ENCODE measurements at places on chromosomes 1 and 21.

DNA sequence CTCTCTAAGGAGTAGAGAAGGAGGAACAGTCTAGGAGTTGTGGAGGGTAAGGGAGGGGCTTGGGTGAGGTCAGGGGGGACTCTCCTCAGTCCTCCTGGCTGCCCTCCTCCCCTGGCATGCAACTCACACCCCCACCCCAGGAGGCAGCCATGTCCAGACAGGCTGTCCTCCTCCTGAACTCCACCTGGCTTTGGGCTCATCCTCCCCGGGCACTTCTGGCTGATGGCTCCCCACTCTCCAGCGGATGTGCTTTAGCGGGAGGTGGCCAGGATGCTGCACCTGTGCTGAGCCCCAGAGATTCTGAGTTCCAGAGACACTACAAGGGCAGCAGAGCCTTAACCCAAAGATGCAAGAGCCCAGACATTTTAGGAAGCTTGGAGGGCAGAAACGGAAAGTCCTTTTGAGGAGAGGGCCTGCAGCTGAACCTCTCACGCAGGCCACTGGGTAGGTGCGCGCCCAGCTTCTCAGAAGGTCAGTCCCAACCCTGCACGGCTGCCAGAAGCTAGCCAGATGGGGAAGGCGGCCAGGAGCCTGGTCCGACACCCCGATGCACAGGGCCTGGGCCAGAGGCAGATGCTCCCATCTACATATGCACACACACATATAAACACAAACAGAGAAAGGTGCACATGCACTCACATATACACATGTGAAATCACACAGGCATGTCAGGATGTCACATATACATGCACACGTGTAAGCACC is 83.4 kb downstream of the PDE9A start:
- no peak for DNase-seq

- DNase-seq = no peak
These were observed 6.5 kb downstream of the CNST start for GRCh38 chr1:246572785-246573184.

DNA sequence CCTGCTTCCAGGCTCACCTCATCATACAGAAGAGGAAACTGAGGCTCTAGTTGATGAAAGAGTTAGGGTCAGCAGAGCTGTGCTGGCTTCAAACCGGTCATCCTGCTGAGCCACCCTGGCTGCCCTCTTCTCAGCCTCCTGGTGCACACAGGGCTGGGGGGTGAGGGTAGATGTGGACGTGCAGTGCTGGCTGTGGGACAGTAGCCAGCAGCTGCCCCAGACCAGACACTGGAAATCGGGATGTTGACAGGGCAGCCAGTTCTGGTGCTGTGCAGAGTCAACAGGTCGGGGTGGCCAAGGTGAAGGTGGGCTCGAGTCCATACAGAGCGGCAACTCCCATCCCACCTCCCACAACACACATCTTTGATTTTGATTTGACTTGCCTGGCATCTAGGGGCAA is 1.5 kb upstream of the CLCNKA start:
- DNase-seq = no peak

GRCh38 chr1:114703242-114703641 is 7.9 kb upstream of the AMPD1 start:
- no peak for DNase-seq

DNA sequence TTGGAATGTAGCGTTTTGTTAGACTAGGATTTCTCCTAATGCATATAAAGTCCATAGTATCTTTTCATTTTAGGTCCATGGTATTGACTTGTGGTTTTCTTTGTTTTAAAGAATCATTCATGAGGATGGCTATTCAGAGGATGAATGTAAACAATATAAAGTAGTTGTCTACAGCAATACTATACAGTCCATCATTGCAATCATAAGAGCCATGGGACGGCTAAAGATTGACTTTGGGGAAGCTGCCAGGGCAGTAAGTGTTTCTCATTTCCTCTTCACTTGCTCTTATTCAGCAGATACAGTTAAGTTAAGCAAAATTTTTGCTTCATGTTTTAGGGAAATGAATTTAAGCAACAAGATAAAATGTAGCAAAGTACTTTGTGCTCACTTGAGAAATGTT is 25.4 kb downstream of the GNAI3 start:
- no peak for DNase-seq

DNA sequence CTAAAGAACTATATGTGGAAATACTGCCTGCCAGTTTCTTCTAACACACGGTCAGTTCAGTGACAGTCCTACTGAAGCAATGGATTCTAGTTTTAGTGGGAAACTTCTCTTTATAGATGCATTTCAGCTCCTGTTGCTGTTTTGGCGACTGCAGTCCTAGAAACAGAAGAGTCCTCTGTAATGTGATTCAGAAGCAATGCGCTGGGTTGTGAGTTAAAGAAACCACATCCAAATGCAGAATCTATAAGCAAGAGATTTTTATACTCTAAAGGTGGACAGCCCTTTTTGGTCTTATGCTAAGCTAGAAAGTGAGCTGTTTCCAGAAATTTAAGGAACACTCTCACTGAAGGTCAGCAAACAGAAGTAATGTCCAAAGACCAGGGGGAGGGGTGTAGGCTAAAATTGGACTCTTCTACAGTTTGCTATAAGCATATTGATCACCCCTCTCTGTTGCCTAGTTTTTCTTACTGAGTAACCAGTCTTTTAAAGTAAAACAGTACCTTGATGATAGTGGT is 30.8 kb downstream of the DUSP10 start:
- no peak for DNase-seq

DNA sequence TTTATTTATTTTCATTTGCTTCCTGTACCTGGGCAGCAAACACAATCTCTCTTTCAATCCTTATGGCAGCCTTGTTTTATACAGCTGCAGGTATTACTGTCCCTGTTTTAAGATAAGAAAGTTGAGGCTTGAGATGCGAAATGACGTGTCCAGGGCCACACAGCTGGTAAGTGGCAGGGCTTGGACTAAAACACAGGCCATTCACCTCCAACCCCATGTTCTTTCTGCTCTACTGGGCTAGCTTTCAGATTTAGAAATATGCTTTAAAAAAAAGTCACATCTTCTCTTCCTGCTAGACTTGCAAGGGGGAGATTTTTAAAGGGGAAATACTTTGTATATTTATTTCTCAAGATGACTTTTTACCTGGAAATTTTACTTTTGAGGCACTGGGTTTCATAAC is 62.8 kb downstream of the CNST start:
- DNase-seq = no peak

DNA sequence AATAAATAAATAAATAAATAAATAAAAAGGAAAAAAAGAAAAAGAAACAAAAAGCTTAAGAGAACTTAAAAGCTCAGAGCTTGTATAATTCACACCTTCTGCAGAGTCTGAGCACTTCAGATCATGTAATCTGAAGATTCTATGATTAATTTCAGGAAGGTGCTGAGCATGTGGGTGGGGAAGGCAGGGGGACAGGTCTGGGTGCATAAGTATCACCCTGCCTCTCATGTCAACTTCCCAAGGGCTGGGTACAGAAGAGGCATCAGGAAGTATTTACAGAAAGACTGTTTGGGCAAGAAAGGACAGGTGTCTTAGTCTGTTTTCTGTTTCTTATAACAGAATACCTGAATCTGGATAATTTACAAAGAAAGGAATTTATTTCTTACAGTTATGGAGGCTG is 20.4 kb upstream of the PADI2 start:
- no peak for DNase-seq

DNA sequence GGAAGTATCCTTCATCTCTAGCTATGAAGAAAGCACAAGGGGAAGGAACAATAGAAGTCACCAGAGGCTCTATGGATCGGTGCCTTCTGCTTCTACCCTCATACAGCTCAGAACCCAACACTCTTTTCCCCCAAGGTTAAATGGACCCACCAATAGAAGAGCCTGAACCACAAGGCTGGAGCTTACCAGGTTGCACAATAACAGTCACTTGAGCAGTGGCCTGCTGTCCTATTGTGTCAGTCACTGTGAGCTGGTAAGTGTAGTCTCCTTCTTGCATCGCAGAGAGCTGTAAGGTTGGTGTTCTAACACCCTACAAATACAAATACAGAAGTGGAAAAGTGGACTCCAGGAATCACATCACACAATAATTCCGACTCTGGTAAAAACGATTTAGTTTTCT is 103.0 kb downstream of the KIAA0319L start:
- DNase-seq = no peak

- no peak for DNase-seq
These were observed 161.7 kb downstream of the NTMT2 start for GRCh38 chr1:170307426-170307825.

- DNase-seq = no peak
These were observed 31.2 kb downstream of the IRF2BP2 start for GRCh38 chr1:234578735-234579134.

DNA sequence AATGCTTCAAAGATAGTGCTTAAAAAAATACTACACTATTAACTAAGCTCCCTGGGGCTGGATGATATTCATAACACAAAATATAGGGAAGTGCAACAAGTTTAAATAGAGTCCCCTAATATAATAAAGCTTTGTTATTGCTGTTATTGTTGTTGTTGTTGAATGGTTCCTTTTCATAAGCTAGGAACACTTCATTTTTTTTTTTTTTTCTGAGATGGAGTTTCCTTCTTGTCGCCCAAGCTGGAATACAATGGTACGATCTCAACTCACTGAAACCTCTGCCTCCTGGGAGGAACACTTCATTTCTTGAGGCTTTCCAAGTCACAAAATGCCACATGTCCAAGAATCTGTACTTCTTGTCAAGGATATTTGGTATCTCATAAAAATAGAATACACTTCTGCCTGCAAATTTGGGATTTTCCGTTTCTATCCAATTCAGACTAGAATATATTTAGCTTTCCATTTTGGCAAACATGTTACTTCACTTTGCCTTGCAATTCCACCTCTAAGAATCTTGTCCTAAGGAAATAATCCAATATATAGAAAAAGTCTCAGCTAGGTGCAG is 21.1 kb downstream of the WDR47 start:
- no peak for DNase-seq

GRCh38 chr21:35929901-35930300 is 130.4 kb downstream of the SETD4 start:
- DNase-seq = no peak

DNA sequence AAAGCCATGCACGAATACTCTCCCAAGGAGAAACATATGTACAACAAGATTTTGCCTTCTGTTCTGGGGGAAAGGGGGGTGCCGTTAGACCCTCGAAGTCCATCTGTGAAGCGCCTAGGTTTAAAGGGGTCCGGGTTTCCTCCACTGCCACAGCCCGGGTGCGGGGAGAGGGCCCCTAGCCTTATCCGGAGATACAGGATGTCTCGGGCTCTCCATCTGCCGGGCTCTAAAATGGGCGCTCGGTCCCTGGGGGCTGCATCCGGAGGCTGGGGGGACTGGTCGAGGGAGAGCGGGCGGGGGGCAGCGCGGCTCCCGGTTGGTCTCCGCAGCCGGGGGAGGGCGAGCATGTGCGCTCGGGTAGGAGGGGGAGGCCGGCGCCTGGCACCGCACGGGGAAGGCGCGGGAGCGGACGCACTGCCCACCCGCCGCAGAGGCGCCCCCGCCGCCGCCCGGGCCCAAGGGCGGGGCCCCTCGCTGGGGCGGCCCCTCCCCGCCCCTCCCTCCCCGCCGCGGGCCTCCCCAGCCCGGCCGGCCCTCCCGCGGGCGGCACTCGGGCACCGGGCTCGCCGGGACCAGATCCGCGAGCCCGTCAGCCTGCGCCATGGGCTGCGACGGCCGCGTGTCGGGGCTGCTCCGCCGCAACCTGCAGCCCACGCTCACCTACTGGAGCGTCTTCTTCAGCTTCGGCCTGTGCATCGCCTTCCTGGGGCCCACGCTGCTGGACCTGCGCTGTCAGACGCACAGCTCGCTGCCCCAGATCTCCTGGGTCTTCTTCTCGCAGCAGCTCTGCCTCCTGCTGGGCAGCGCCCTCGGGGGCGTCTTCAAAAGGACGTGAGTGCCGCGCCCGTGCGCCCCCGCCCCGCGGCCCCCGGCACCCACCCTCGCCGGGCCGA is 63.1 kb downstream of the ELK4 start:
- peak; percentile 60 for DNase-seq

DNA sequence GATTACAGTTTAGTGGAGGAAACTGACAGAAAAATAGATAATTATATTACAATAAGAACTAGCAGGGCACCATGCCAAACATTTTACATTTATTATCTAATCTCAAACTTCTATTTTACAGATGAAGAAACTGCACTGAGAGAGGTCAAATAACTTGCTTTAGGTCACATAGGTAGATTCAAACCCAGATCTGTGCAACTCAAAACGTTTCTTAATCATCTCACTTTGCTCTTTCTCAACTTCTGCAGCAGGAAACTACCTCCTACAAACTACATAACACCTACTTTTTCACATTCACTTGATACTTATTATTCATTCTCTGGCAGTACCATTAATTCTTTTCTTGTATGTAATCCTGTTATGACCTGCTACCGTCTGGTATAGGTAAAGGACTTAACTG is 49.9 kb upstream of the BCL10 start:
- DNase-seq = no peak

- DNase-seq = no peak
These were observed 14.5 kb downstream of the CFHR4 start for GRCh38 chr1:196902344-196902743.

GRCh38 chr1:55053265-55053954 is 14.1 kb downstream of the PCSK9 start:
- DNase-seq = no peak

GRCh38 chr21:38327984-38328383 is 71.2 kb downstream of the KCNJ15 start:
- no peak for DNase-seq

DNA sequence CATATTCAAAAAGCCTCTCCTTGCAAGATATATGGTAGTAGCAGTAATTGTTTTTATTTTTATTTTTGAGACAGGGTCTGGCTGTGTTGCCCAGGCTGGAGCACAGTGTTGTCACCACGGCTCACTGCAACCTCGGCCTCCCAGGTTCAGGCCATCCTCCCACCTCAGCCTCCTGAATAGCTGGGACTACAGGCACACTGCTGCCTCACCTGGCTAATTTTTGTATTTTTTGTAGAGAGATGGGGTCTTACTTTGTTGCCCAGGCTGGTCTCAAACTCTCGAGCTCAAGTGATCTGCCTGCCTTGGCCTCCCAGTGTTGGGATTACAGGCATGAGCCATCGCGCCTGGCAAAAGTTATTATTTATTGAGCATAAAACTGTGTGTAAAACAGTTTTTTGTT is 38.4 kb downstream of the SLC66A1 start:
- no peak for DNase-seq

GRCh38 chr1:70495370-70495769 is 84.3 kb downstream of the CTH start:
- DNase-seq = no peak

DNA sequence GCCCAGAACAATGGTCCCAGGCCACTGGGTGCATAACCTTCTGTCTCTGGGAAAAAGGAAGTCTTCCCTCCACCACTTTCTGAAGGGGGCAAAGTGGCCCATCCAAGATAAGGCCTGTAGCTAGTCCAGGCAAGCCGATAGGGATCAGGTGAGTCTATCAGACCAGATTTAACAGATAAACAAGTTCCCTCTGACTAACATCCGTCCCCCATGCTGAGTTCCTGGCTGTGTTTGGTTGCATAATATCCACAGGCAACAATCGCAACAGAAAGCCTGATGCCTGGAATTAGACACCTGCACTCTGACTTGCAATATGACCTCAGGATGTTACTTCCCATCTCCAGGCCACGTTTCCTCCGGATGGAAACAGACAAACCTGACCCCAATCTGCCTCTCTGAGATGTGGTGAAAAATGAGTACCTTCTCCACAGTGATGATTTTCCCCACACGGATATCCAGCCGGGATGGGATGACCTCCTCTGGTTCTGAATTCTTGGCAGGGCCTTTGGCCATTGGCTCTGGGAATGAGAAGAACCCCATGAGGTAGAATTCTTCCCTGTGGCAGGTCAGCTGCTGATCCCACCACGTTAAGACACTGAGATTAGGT is 36.4 kb downstream of the YARS1 start:
- DNase-seq = no peak
